Regular cardiac myocyte (primary cell): ENCODE measurements at places on chromosomes 5 and 9. TPM values are rescaled to one million over a fixed set of nuclear protein-coding genes. Genes with fewer than 3 reads are reported as not detected.

SPTAN1 gene
- 225 and 309 TPM in 2 replicates for total RNA-seq

CDH9 gene
- total RNA-seq: not detected in 2 replicates

PCDHA3 gene
- 0.19 and 1.1 TPM in 2 replicates for total RNA-seq

LRRC26 gene
- not detected in 2 replicates for total RNA-seq

TUT7 gene
- 38.0 and 42.3 TPM in 2 replicates for total RNA-seq

FAM153A gene
- total RNA-seq: 0.56 TPM in 1 of 2 replicates, not detected in the other
